Stimulated activated CD4-positive, alpha-beta T cell treated with anti-CD3 and anti-CD28 coated beads, Interleukin-1b, Interleukin-23, amount 100 ng/mL, for 24 hours (primary cell): ENCODE measurements at places on chromosomes 1 and 21.

GRCh38 chr1:18041102-18041501, 66.5 kb upstream of the IGSF21 start:
- no peak for DNase-seq

DNA sequence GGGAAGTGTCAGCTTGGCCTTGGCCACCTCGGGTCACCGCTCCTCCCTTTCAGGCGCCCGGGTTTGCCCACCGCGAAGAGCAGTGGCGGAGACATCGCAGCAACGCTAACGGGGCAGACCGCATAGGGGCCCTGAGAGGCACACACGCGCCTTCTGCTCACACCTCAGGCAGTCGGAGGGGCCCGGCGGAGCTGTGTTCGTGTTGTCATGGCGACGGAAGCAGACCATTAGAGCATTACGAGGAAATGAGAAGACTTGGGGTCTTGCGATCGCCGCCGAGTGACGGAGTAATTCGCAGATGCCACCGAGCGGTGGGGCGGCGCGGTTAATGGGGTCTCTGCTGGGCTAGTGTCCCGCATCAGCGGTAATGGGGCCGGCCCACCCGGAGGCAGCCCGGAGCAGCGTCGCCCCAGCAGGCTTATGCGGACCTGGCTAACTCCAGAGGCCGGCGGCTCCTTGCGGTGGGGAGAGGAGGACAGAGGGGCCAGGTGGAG, 144.1 kb downstream of the TNR start:
- DNase-seq, result no peak

DNA sequence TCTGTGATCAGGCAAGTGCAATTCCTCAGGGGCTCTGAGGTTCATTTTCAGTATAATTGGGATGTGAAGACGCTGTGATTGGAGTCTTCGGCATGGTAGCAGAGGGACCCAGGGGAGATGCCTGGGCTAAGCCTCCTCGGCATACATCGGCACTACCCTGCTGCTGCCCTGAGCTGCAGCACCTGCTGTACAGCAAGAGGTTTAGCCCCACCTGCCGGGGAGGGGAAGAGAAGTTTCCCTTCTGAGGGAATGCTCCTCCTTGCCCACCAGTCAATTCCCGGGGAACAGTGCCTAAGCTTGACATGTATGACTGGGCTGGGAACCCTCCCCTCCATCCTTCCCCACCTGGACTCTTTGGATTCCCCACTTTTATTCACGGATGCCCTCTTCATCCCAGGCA, 24.9 kb downstream of the CNIH3 start:
- no peak for DNase-seq

GRCh38 chr1:209839875-209840546, 12.2 kb downstream of the UTP25 start:
- DNase-seq, result no peak

DNA sequence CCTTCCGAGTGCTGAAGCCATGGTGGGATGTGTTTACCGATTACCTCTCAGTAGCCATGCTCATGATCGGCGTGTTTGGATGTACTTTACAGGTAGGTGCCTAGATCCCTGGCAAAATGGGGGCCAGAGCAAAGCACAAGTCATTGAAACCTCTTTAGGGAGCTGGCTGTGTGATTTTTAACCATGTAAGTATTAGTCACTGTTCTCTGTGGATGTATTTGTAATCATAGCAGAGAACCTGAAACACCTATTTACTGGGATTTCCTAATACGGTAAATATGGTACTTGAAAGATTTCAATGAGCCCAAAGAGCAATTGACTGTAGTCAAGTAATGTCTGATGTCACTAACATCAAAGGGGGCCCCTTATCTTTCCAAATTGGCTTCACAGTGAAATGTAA, 53.6 kb downstream of the LRRC8C start:
- DNase-seq, result no peak

- no peak for DNase-seq
These were observed 511.9 kb upstream of the ZRANB2 start for GRCh38 chr1:71592646-71593274.

DNA sequence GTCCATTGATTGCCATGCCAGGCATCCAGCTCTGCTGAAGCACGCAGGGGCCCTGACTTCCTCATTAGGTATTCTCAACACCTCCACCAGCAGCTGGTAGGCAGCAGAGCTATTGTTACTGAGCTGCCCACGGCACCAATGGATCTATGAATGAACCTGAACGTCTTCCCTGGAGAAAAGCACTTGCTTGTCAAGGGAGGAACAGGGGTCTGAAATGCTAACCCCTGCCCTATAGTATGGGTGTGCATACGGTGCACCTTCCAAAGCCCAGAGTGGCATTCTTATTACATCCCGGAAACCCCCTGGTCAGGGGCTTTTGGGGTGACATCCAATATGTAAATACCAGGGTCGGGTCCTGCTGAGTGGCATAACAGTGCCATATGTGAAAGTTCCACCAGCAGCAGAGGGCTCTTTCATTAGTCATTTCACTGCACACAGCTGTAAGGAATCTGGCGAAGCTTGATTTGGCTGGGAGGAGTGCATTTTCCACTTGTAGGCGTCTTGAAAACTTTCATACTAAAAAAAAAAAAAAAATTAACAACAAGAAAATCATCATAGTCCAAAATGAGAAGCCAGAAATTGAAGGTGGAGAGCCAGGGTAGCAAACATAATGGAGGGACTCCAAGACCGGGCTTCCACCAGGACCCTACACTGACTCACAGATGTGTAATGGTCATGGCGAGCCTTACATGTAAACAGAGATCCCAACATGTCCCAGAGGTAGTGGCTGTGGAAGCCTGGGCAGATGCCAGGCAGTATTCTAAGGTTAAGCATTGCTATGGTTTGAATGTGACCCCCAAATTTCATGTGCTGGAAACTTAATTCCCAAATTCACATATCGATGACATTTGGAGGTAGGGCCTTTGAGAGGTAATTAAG, 58.8 kb upstream of the PRDX6 start:
- no peak for DNase-seq

- no peak for DNase-seq
These were observed 643.7 kb upstream of the NR5A2 start for GRCh38 chr1:199383793-199384192.

DNA sequence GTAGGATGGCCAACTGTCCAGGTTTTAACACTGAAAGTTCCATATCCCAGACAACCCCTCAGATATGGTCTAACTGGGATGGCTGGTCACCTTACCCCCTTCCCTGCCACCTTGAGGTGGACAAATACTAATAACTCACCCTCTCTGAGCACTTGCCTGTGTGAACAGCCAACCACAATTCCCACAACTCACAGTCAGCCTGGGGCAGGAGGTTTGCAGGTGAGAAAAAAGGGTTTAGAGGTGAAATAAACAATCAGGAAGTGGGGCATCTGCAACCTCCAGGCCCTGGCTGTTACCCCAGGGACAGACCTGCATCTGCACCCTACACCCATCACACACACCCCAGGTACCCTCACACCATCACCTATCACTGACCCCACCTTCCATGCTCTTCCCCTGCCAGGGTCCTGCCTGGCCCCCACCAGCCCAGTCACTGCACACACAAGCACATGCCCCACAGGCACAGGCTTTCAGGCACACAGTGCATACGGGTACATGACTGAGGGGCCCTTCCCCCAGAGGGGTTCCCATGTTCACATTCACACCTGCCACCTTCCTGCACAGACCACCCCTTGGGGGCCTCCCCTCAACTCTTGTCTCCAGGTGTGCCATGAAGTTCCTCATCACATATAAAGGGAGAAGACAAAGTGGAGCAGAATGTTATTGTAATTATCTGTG, 679.5 kb downstream of the MATN1 start:
- no peak for DNase-seq

DNA sequence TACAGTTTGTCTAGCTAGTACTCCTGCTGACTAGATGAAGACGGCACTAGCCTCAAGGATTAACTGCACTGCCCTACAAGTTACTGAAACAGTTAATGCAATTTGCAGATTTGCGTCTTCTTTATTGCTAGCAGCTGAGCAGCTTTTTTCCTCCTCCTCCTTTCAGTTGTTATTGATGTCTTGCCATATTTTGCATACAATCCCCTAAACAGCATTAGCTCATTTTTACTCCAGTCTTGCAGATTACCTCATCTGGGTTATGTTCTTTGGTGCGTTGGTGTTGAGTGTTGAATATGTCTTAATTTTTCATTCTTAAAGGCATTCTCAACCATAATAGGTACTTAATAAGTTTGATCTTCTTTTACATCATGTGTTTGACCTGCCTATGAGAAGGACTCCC, 363.4 kb upstream of the LYPLAL1 start:
- DNase-seq, result no peak

DNA sequence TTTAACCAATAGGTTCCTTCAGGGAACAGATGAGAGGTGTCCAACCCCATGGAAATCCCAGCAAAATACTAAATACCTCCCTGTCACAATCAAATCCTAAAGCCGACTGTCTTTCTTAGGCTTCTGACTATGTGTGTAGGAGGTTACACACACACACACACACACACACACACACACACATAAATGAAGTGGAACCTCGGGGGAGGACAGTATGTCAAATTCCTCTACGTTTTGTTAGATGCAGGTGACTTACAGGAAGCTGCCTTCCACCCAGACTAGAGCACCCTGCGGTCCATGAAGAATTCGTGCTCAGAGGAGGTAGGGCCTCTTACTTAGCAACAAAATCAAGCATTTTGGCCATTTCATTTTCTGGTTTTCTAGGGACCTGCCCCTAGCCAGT, 16.4 kb downstream of the RSPH1 start:
- DNase-seq, result no peak

GRCh38 chr1:15950302-15950701, 25.6 kb downstream of the ZBTB17 start:
- DNase-seq, result no peak

DNA sequence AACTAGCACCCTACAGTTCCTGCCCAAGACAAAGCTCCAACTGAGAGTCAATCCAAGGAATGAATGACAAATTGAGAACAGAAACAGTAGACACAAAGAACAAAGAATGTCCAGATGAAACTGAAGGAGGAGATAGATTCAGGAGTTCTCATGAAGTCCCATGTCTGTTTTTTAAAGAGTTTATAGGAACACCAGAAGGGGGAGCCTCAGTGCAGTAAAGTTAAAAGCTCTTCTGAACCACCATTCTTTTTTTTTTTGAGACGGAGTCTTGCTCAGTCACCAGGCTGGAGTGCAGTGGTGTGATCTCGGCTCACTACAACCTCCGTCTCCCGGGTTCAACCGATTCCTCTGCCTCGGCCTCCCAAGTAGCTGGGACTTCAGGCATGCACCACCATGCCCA, 323.6 kb downstream of the MRPL39 start:
- no peak for DNase-seq

GRCh38 chr1:8870616-8871538, 7.6 kb downstream of the ENO1 start:
- DNase-seq, result no peak

- no peak for DNase-seq
These were observed 40.2 kb downstream of the RNF11 start for GRCh38 chr1:51276286-51276685.

DNA sequence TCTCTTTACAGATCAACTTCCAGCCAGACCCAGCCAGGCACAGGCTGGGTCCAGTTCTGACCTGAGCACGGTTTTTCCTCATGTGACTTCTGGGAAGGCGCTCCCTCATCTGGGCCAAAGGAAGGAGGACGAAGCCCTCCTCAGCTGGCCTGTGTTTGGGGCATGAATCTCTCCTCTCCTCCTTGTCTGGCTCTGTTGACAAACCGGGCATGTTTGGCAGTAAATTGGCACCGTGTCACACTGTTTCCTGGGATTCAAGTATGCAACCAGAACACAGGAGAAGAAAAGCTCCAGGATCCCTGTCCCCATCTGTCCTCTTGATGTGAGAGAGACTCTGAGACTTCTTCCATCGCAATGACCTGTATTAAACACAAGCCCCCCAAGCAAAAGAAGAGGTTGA, 18.3 kb downstream of the NECAP2 start:
- DNase-seq, result no peak

GRCh38 chr1:202804126-202804525, 4.1 kb downstream of the KDM5B start:
- no peak for DNase-seq

DNA sequence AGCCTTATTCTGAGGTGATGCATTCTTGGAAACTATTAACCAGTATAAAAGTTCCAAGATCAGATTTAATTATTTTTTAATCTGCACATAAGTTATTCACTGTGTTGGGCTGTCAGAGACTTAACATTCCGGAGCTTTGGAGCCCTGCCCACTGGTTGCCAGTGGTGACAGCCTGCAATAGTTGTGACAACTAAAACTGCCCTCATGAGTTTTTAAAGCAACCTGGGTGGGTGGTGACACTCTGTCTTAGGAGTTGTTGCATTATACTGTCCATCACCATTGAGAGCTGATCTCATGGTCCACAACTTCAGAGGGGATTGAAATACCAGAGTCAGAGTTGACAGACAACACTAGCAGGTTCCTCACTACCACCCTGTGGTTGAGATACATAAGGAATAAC, 653.9 kb upstream of the USP24 start:
- DNase-seq, result no peak

GRCh38 chr1:245235156-245235555, 80.4 kb downstream of the KIF26B start:
- no peak for DNase-seq

DNA sequence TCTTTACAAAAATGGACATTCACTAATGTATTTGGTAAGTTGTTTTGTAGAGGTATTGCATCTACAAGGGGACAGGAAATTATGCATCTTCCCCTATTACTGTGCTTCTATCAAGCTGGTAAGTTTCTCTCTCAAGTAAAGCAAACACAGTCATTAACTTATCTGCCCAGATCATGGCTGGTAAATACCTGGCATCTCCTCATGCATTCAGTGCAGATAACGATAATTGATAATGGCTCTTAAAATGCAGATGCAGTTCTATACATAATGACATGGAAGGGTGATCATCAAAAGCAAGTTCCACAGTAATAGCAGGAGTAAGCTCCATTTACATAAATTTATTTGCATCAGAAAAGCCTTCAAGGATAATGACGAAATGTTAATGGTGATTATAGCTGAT, 122.4 kb downstream of the SIPA1L2 start:
- no peak for DNase-seq

- no peak for DNase-seq
These were observed 486 bp upstream of the GJB3 start for GRCh38 chr1:34780528-34780927.

GRCh38 chr1:24311741-24312140, 7.4 kb upstream of the GRHL3 start:
- no peak for DNase-seq
